ENCODE measurements at places on chromosomes 6 and 20.

GRCh38 chr6:106973018-106973835, 1.3 kb downstream of the CD24 start:
- no peak for DNase-seq

DNA sequence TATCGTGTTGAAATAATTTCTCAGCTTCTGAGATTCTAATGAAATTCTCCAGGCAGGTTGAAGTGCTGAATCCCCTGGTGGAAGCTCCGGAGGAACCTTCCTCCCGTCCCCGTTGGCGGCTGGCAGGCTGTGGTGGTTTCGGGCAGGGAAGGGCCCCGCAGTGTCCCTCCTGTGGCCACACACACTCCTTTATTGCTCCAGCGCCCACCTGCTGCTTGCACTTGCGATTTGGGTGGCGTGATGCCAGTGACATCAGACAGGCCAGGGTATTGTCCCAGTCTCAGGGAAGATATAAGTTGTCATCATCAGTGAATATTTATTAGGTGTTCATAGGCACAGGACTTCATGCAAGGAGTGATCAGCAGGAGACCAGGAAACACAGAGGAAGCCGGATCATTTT, 530.4 kb downstream of the QKI start:
- DNase-seq = no peak

DNA sequence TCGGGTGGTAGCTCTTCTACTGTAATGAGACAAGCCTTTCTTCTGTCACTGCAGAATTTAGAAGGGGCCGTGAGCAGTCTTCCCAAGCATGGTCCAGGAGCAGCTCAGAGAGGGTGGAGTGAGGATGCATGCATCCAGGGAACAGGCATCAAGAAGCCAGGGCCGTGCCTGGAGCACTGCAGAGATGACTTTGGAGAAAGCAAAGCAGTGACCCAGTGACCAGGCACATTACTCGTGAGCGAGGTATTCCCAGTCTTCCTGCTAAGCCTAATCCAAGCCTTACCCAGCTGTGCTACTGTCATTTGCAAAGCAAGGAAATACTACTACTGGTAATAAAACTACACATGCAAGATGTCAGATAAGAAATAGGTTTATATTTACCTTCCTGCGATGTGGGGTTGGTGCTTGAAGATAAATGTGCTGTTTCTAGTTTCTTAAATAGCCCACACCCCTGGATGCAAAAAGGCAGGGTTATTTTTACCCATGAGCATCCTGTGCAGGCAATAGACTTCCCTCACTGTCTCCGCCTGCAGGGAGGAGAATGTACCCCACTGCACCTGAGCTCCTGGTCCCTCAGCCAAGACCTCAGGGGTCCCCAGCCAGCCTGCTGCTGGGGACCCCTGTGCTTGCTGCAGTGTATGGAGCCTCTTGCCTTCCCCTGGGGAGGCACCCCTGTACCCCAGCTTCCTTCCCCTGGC, 62.9 kb downstream of the SSR1 start:
- DNase-seq = peak; percentile 41

DNA sequence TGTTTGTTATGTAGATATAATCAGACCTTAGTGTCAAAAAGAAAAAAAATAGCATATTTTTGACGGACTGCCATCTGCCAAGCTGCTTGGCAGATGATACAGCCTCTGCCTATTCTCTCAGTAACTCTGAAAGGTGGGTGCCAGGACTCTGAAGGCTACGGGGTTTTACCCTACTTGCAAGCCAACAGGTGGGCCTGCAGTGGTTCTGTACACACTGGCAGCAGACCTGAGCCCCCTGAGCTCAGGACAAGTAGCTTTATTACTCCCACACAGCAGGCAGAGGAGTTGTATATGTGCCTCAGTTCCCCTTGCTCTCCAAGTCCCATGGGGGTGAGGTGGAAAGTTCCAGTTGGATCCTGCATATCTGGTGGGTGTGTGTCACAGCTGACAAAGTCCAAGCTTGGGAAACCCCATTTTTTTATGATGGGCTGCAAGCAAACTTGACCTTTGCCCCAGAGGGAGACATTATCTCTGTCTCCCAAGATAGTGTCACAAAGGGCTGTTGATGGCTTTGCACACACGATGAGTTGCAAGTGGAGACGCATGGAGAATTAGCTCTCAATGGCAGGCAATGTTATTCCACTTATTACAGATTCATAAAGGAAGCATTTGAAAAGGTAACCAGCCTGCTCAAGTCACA, 20.5 kb upstream of the AFDN start:
- no peak for DNase-seq

DNA sequence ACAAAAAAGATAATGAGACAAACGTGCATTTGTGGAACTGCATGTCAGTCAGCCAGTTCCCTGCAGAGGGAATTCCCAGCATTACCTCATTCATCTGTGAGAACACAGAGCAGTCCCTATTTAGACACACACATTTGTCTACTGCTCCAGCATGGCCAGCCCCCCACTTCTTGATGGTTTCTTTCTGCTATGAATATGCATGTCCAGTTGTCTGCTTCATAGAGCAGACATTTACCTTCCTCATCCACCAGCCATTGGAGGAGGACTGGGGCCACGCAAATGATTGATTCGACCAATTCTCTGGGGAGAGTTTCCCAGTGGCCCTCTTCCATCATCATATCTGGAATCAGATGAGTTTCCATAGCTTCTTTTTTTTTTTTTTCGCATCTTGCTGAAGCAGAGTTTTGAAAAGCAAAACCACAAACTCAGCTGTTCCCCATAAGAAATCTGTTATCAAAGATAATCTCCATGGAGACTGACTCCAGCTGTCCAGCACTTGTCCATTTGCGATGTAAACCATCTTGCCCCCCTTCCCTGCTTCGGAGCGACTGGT, 11.8 kb downstream of the ENPP1 start:
- no peak for DNase-seq

DNA sequence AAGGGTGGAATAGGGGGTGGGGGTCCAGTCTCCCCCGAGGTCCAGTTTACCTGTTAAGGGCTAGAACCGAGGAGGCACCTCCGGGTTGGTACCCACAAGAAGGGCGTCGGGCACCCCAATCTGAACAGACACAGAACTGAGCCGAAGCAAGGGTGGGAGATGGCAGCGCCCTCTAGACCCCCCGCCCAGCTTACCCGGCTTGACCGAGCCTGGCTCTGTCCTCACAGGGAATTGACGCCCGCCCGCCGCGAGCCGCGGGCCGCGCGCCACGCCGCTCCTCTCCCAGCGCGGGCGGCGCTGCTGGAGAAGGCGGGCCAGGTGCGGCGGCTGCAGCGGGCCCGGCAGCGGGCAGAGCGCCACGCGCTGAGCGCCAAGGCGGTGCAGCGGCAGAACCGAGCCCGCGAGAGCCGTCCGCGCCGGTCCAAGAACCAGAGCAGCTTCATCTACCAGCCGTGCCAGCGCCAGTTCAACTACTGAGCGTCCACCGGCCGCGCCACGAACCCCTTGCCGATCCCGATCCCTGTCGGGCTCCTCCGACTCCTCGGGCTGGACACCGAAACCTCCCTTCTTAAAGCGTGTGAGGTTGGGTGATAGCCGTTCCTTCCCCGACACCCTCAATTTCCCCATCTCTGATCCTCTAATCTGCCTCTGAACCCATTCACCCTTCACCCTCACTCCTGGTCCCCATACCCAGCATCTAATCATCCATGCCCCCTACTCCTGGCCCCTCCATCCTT, 5.9 kb downstream of the TP53INP2 start:
- peak; percentile 48 for DNase-seq

DNA sequence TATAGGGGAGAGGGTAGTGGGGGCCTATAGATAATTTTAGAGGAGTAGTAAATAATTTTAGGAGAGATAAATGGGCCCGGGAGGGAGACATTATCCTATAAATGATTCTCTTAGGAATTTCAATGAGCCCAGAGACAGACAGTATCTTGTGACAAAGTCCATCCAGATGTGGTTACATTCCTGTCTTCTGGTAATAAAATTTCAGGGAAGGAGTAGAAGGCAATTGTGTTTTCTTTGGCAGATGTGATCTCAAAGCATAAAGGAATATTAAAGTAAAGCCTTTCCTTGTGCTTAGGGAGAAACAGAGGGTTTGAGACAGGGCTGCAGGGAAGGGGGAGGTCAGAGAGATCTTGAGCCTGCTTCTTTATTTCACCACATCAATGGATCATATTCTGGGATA, 979.8 kb upstream of the GJE1 start:
- no peak for DNase-seq

- DNase-seq = no peak
Measured at GRCh38 chr20:53085720-53086119, 113.6 kb downstream of the TSHZ2 start.

DNA sequence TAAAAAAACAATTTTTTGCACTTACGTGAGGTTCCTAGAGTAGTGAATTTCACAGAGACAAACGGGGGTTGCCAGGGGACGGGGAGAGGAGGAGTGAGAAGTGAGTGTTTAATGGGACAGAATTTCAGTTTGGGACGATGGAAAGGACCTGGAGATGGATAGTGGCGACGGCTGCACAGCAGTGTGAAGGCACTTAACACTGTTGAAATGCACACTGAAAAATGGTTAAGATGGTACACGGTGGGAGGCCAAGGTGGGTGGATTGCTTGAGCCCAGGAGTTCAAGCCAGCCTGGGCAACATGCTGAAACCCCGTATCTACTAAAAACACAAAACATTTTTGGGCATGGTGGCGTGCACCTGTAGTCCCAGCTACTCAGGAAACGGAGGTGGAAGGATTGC, 31.4 kb downstream of the RPP40 start:
- DNase-seq = no peak

DNA sequence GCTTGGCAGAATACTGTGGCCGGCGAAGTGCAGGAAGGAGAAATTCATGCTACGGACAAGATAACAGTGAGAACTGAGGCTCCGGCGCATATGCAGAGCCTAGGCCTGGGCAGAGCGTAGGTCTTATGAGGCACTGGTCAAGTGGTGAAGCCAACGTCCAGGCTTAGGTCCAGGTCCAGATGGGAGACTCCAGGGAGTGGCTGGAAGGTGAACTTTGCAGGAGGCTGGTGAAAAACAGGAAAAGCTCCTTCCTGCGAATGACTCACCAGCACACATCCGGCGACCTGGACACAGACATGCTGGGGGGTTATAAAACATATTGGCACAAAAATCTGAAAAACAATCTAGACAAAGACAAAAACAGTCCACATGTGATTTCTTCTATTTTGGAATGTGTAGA, 15.4 kb downstream of the C6orf141 start:
- peak; percentile 28 for DNase-seq

GRCh38 chr6:80594461-80594860, 488.0 kb downstream of the BCKDHB start:
- no peak for DNase-seq

DNA sequence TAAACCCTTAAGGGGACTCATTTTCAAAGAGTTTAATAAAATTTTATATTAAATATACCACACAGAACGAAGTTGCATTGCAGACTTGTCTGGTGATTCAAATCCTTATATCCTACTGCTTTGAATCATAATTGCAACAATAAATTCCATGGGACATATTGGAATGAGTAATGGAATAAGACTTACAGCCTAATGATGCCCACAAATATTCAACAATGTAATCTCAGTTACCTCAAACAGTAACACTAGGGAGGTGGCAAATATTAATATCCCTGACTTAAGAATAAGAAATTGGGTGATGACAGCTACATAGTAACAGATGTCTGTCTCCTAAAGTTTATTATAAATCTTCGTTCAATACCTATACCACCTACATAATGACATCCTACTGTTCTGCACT, 52.6 kb downstream of the BMP5 start:
- DNase-seq = no peak

GRCh38 chr20:17679941-17680835, 1.9 kb downstream of the RRBP1 start:
- DNase-seq = peak; percentile 69

- no peak for DNase-seq
Measured at GRCh38 chr6:16301511-16301910, 63.1 kb downstream of the GMPR start.

DNA sequence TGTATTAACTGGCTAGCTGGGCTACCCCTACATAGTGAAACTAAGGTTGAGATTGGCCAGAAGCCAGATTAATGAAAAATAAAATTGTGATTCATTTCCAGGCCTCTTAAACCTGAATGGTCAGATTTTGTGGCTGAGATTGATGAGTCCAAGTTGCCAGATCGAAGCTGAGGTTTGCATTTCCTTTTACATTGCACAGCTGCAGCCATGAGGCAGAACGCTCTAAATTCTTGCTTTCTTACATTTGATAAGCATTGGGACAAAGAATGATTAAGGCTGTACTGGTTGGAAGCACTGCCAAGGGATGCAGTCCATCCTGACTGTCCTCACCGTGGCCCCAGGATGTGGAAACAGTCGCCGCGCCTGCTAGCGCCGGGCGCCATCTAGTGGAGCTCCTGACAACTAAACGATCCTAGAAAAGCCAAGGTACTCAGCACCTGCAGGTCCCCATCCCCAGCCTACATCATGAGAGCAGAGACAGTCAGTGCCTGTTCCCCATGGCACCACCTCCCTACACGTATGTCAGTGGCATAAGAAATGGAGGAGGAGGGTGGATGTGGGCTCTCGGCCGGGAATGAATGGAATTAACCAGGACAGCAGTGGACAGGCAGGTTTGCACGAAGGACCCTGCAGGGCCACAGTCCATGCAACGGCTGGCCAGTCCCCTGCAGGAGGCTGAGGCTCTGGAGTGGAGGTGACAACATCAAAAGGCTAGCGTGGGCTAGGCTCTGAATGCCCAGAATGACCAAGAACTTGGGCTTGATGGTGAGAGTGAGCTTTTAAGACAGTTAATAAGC, 19.0 kb downstream of the PXDC1 start:
- DNase-seq = peak; percentile 69

- DNase-seq = no peak
Measured at GRCh38 chr6:40634429-40634828, 47.3 kb upstream of the LRFN2 start.

DNA sequence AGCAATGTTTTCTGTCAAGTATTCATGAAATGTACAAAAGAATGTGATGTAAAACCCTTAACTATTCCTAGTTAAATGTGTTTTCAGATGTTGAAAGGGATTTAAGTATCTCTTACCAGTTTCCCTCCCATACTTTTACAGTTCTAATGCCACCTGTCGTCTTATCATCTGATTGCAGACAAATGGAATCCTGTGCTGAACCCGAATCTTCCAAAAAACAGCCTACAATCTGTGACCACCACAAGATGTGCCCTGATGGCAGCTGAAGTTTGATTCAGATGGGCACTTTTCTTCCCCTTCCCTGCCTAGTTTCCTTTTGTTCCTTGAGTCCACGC, 1.9 kb downstream of the TOMM6 start:
- no peak for DNase-seq

DNA sequence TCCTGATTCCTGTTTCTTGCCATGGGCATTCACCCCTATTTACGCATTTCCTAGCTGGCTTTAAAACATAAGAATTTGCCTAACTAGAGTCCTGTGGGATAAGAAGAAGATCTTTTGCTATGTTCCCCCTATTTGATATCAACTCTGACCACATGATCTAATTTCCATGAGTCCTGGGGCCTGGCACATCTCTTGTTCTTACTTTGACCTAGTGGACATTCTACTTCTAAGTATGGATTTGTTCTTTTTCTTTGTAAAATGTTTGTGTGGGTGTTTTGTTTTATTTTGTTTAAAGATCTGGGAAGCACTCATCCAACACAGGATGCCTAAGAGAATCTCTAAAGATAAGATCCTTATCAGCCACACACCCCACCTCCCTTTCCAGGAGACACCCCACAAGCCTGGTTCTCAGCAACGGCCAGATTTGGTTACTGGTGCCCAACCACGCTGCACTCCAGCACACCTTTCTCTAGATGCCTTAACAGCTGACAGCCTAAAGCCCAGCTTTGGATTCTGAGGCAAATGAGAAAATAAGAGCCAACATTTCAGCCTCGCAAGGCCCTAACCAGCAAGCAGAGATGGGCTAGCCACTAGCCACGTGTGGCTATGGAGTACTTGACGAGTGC, 74.7 kb downstream of the SLC23A2 start:
- no peak for DNase-seq
